Upper lobe of right lung (tissue), 1 donor: ENCODE measurements at places on chromosomes 4 and X. TPM values are rescaled to one million over a fixed set of nuclear protein-coding genes. Genes with fewer than 3 reads are reported as not detected.

Gene DMP1
- total RNA-seq = not detected

Gene BMX
- total RNA-seq = 3.6 TPM

Gene ADAMTS3
- 3.6 TPM for total RNA-seq

Gene CPZ
- total RNA-seq = 6.7 TPM

Gene ANXA5
- total RNA-seq = 382 TPM

Gene MAGEA4
- total RNA-seq = not detected

Gene ARMCX2
- 36.0 TPM for total RNA-seq

Gene ETNPPL
- not detected for total RNA-seq
